ENCODE measurements at places on chromosomes 11 and 22.

DNA sequence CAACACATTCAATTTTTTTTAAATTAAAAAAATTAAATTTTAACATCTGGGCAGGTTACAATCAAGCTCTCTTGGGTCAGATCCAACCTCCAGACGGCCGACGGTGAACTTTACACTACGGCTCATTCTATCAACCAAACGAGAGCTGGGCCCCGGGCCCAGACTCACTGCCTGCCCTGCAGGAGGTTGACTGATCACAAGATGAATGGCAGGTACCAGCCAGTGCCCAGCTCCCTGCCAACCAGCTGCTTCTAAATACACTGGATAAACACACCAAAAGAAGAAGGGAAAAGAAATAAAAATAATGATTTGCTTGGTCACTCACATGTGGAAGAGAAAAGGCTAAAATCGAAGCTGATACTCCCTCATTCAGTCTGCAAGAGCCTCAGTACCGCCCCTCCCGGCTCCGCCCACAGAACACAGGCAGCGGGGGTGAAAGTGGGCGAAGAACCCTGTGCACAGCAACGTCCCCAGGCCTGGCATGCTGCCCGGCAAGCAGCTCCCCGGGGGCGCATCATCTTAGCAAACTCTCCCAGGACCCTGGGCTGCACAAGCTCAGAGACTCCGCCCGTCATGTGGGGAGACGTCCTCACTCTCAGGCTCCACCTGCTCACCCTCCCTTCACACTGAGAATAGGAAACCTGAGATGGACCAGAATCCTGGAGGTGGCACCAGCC lies 303.4 kb downstream of the SHANK2 start:
- no peak for DNase-seq

DNA sequence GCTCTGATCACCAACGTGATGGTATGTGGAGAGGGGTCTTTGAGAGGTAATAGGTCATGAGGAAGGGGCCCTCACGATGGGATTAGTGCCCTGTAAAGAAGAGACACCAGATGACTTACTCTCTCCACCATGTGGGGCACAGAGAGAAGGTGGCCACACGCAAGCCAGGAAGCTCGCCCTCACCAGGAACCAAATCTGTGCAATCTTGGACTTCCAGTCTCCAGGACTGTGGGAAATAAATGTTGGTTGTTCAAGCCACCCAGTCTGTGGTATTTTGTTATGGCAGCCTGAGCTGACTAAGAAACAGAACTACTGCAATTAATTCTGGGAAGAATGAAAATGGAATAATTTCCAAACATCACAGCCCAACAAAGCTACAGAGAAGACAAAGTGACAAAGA lies 117.5 kb downstream of the SNX19 start:
- no peak for DNase-seq

GRCh38 chr11:86442420-86442819 lies 67.7 kb downstream of the CCDC81 start:
- DNase-seq, result no peak

GRCh38 chr22:34379825-34380224 lies 459.5 kb upstream of the LARGE1 start:
- no peak for DNase-seq

DNA sequence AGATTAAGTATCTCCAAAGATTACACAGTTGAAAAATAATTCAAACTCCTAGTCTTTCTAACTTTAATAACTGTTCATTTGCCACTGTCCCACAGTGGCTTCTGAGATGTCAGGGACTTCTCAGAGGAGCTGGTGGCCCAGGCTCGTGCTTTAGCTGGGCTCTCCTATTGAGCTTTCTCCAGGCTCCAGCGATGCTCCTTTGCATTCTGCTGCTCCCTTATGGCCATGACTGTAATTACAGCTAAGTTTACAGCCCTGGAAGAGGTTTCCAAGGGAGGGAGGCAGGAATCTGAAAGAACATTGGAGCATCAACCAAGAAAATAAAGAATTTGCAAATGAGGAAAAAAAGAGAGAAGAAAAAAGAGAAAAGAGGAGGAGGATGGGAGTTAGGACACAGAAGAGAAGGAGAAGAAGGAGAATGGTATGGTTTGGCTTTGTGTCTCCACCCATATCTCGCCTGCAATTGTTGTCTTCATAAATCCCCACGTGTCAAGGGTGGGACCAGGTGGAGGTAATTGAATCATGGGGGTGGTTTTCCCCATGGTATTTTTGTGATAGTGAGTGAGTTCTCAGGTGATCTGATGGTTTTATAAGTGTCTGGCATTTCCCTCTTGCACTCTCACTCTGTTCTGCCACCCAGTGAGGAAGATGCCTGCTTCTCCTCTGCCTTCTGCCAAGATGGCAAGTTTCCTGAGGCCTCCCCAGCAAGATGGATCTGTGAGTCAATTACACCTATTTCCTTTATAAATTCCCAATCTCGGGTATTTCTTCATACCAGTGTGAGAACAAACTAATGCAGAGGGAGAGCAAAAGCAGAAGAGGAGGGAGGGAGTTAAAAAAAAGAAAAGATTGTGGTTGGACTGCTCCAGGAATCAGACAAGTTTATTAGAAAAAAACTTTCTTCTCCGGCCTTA lies 857.0 kb downstream of the KCNA4 start:
- no peak for DNase-seq

DNA sequence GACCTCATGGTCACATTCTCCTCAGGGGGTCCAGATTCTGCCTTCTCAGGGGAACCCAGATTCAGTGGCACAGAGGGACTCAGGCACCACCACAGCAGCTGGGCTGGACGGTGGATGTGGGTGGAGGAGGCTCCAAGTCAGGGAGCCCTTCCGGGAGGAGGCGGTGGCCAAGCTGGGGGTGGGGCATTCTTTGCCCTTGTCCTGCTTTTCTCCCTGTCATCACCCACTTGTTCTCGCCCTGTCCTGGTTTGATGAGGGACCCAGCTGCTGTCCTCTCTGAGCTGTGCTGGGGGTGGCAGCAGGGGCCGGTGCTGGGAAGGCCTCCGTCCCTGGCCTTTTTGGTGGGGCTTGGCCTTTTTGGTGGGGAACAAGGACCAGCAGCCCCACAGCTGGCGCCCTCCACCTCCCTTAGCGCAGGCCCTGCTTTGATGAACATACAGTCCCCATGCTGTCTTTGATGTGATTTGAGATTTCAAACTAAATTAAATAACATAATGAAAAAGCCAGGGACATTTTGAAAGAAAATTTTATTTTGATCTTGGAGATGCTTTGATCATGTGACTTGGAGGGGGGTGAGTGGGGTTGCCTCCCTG lies 1168.2 kb downstream of the BRD1 start:
- DNase-seq, result no peak

GRCh38 chr11:706439-706956 lies 467 bp downstream of the EPS8L2 start:
- DNase-seq, result no peak

DNA sequence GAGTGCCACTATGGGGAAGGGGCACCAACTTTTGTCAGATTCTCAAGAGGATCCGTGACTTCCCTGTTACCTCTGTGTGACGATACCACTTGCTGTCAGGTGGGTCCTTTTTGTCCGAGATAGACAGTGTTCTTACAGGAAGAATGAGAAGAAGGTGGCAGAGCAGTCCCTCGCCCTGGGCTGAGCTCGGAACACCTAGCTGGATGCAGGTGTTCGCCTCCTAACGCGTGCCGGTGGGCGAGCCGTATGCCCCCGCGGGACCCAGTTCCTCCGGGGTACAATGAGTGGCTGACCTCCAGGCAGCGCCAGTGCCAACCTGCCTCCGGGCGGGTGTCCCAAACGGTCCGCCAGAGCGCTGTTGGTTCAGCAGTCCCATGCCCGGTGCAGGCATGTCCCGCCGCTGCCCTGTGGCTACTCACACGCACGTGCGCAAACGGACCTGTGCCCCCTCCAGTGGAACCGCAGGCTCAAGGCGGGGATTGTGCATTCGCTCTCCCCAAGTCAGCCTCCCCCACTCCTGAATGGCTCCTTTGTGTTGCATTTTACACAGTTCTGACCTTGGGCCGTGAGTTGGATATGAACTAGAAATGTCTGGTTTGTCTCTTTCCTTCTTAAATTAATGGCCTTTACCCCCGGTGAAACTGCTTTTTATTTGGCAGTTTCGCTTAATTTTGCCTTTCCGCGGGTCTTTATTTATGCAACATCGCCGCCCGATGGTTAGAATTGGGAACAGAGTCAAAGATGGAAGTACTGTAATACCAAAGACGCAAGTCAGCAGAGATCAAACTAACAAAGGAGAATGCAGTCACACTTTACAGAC lies 1.1 kb upstream of the ABTB2 start:
- DNase-seq, result peak; percentile 56

- no peak for DNase-seq
Measured at GRCh38 chr11:45031912-45032519, 81.3 kb upstream of the TP53I11 start.

- no peak for DNase-seq
Measured at GRCh38 chr11:102007567-102008437, 39.4 kb upstream of the CFAP300 start.

All from anterior cingulate cortex (tissue), 58 donors.